Activated CD8-positive, alpha-beta memory T cell treated with anti-CD3 and anti-CD28 coated beads for 24 hours (primary cell): ENCODE measurements at places on chromosomes 2 and 18.
A peak's percentile ranks its signal among the peaks of the same experiment; 100 is the strongest.

GRCh38 chr18:66895631-66896030 is 291.7 kb upstream of the CDH19 start:
- DNase-seq = no peak

DNA sequence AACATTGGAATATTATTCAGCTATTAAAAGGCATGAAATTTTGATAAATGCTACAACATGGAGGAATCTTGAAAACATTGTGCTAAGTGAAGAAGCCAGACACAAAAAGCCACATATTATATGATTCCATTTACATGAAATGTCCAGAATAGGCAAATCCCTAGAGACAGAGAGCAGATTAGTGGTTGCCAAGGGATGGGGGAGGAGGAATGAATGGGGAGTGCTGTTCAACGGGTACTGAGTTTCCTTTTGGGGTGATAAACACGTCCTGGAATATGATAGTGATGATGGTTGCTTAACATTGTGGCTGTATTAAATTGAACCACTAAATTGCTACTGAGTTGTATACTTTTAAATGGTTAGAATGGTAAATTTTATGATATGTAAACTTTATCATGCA is 8.9 kb upstream of the TWSG1 start:
- DNase-seq = no peak

DNA sequence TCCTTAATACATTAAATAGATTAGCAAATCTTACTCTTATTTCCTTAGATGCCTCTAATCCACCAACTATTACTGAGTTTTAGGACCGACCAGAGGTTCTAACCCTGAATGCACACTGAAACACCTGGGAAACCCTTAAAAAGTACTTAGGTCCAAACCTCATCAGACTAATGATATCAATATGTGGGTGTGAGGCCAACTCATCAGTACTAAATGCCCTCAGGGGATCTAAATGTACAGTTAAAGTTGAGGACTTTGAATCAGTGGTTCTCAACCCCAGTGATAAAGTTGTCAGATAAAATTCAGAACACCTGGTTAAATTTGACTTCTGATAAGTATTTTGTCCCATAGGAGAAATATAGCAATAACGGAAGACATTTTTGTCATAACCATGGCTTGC is 20.9 kb downstream of the MMADHC start:
- DNase-seq = no peak

DNA sequence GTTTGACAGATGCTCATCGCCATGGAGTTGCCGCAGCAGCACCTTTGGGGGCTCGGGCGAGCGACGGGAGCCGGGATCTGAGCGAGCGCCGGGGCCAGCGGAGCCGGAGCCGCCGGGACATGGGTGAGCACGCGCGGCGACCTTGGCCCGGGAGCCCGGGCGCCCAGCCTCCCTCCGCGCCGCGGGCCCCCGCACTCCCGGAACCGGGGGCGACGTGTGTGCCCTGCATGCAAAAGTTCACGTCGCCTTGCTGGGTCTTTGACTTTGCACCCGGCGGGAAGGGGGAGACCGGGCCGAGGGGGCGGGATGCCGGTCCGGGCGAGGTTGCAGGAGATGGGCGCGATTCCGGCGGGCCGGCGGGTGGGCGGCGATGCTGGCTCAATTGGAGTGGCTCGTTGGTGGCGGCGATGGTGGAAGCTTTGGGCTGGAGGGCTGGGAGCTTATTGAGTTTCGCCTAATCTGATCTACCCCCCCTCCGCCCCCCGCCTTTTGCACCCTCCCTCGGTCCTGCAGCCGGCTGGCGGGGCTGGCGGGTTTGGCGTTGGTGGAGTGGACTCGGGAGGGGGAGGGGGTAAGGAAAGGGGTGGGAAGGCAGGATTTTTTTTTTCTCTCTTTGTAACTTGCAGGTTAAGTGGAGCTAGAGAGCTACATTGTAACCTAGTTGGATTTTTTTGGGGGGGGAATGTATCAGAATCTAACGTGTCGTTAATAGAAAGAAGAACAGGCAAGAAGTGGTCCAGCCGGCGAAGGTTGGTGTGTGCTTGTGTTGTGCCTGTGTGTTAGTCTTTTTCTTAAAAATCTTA is at the start of gene SETBP1:
Gene SETBP1, plus strand, starts transcription at position 616 of the 803 bp plus-strand sequence. CDS start 20,459 bp downstream, outside the sequence.
- DNase-seq = peak; percentile 82

DNA sequence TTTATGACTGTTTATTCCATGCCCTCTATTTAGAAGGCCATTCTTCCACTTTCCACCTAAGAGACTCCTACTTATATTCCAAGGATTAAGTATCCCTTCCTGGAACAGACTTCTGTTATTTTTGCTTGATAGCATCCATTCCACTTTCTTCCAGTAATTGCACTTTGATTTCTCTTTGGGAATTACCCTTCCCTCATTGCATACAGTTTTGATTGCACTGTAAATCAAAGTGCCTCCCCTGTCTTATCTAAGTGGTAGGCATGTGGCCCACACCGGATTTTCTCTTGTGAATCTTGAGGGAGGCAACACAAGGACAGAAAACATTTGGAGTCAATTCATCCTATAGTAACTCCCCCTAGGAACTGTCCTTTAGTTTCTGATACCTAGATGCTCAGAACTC is 120.4 kb downstream of the PDE11A start:
- no peak for DNase-seq

GRCh38 chr18:76356666-76357065 is 138.4 kb downstream of the ZNF516 start:
- peak; percentile 44 for DNase-seq

DNA sequence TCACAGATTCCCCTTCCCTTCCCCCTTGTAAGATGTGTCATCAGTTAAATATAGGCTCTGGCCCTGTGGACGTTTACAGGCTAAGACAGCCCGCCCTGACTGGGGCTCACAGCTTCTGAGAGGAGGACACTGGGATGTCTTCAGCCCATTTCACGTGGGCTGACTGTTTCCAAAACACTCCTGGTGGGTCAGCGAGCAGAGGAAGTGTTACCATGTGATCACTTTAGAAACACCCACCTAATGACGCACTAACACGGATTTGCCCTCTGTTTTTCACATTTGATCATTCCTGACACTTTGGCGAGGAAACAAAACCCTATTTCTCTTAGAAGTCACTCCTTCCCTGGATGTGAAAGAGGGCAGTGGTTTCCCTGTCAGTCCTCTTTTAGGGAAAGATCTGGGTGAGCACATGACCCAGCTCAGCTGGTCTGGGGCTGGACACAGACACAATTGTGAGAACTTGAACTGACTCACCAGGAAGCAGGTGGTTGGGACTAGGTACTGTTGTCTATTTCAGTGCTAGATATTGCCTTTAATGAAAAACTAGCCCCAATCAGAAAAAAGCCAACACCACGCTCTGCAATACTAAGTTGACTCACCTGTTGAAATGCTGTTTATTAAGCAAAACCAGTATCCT is 38.8 kb downstream of the BMP10 start:
- DNase-seq = peak; percentile 79

- DNase-seq = no peak
Measured at GRCh38 chr18:48036641-48037421, 106.4 kb upstream of the SMAD2 start.

- no peak for DNase-seq
Measured at GRCh38 chr2:168640039-168640438, 162.4 kb upstream of the NOSTRIN start.

DNA sequence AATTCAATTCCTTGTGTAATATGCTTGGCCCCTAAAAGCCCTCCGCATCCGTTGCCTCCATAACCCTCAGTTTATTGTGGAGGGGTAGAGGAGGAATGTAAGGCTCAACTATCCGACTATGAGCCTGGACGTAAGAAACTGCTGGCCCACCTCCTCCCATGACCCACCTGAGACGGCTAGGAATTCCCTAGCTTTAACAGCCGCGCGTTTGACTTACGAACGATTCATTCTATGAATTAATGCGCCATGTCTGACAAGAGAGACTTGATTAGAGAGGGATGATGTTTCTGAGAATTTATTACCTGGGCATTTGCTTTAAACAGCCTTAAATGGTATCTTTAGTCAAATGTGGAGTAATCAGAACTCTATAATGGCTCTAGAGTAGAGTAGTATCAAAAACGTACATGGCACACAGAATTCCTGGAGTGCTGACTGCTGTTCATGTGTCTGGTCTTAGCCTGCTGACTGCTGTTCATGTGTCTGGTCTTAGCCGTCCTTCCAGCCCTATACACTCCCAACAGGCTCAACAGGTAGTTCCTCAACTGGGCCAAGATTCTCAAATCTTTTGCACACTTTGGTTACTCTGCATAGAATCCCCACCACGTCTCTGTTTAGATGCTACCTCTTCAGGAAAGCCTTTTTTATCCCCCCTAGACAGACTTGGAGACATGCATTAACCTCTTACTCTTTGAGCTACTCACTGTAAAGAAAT is 899 bp upstream of the GFPT1 start:
- no peak for DNase-seq

DNA sequence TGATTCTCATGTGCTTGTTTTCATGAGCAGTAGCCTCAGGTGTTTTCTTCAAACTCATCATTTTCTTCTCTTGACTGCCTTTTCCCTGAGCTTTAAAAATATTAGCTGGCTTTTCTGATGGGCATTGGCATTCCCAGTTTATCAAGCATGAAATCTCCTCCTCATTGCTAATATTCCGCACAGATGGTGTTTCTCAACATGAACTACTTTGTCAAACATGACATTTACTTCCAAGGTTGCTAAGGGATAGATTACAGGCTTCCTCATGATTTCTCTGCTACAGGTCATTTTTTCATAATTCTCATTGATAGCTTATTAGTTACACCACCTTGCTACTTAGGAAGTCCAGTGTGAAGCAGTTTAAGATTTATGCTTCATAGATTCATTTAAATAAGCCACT is 1116.9 kb upstream of the CNTNAP5 start:
- DNase-seq = no peak

- DNase-seq = peak; percentile 72
Measured at GRCh38 chr2:121080013-121080772, 204.8 kb downstream of the TFCP2L1 start.

- no peak for DNase-seq
Measured at GRCh38 chr18:44520981-44521667, 159.6 kb upstream of the SETBP1 start.

- no peak for DNase-seq
Measured at GRCh38 chr2:118309257-118309945, 221.1 kb downstream of the INSIG2 start.

- no peak for DNase-seq
Measured at GRCh38 chr2:213013979-213014378, 137.4 kb downstream of the IKZF2 start.

DNA sequence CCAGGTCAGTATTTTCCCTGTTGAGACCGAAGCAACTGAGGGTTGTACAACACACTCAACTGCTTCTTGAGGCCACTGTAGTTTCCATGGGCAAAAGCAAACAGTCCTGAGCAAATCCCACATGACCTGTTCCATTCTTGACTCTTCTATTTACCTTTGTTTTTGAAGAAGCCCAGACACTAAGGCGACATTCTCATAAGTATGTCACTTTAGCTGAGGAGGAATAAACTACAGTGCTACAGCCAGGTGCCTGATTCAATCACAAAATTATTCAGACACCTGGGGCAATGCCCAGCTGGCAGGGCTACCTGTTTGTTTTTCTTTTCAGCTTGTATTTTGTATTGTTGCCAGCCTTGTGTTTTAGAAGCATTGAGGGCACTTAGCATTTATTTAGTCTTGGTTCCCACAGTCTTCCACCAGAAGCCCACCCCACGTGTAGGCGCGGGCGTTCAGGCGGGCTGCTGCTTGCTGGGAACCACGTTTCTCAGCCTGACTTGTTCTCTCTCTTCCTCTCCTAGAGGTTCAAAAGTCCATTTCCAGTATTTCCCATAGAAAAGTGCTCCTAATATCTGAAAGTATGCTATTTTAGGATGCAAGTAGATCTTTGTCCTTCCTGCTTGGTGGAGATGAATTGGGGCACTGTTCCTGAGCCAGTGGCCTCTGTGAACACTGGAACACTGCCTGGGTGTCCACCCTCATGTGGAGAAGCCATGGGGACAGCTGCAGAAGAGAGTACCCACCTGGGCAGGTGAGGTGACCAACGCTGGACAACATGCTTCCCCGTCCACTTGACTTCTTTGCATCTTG is 99.0 kb upstream of the COPS8 start:
- no peak for DNase-seq

- no peak for DNase-seq
Measured at GRCh38 chr2:64063924-64064331, 44.7 kb upstream of the VPS54 start.

GRCh38 chr2:102172745-102173144 is 14.1 kb upstream of the IL1RL2 start:
- DNase-seq = no peak

- DNase-seq = no peak
Measured at GRCh38 chr2:20940856-20941255, 103.0 kb downstream of the APOB start.

DNA sequence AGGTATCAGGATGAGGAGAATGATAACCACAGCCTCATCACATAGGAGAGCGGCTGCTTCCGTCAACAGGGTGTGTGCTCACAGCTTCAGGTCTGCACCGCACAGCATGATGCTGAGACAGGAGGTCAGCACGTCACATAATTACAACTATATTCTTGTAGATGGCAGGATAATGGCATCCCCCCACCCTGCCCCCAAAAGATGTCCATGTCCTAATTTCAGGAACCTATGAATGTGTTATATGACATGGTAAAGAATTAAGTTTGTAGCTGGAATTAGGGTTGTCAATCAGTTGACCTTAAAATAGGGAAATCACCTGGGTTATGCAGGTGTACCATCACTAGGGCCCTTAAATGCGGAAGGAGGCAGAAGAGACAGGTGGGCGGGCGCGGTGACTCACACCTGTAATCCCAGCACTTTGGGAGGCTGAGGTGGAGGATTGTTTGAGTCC is 73.9 kb downstream of the ARL4C start:
- no peak for DNase-seq

GRCh38 chr2:149438330-149438960 is 108.1 kb downstream of the LYPD6 start:
- no peak for DNase-seq

- no peak for DNase-seq
Measured at GRCh38 chr18:49630246-49630699, 68.4 kb downstream of the LIPG start.

- no peak for DNase-seq
Measured at GRCh38 chr18:70419526-70419925, 130.7 kb downstream of the SOCS6 start.

- DNase-seq = no peak
Measured at GRCh38 chr2:143087033-143087432, 42.2 kb upstream of the ARHGAP15 start.

- DNase-seq = no peak
Measured at GRCh38 chr2:180124273-180125139, 117.4 kb upstream of the CWC22 start.
